Left colon (tissue), 2 donors: ENCODE measurements at places on chromosomes 7 and 10.

- DNase-seq, result peak; percentile 23
These were observed 35.5 kb downstream of the CTBP2 start for GRCh38 chr10:125124907-125125306.

GRCh38 chr10:70370766-70371165 lies 11.7 kb downstream of the LRRC20 start:
- no peak for DNase-seq

- DNase-seq, result no peak
These were observed 16.2 kb upstream of the SND1 start for GRCh38 chr7:127635659-127636285.

GRCh38 chr10:5293691-5294550 lies 70.8 kb upstream of the UCN3 start:
- DNase-seq, result peak; percentile 71

GRCh38 chr7:101216860-101217387 lies 457 bp downstream of the PLOD3 start:
- no peak for DNase-seq
